NAMALWA (cell line): ENCODE measurements at places on chromosomes 11 and 22.

DNA sequence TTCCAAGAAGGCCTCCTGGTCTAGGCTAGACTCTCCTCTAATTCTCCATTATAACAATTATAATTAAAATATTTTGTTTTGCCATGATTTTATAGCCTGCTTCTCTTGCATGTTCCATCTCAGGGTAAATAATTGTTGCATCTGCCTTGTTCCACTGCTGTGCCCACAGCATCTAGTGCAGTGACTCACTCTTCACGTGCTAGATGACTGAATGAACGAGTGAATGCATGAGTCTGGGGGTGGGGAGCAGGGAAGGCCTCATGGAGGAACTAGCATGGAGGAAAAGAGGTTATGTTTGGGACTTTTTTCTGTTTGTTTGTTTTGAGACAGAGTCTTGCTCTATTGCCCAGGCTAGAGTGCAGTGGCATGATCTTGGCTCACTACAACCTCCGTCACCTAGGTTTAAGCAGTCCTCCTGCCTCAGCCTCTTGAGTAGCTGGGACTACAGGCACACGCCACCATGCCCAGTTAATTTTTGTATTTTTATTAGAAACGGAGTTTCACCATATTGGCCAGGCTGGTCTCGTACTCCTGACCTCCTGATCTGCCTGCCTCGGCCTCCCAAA lies 5.2 kb upstream of the OAF start:
- DNase-seq, result no peak

- DNase-seq, result no peak
Measured at GRCh38 chr11:30545507-30545906, 40.6 kb downstream of the MPPED2 start.

DNA sequence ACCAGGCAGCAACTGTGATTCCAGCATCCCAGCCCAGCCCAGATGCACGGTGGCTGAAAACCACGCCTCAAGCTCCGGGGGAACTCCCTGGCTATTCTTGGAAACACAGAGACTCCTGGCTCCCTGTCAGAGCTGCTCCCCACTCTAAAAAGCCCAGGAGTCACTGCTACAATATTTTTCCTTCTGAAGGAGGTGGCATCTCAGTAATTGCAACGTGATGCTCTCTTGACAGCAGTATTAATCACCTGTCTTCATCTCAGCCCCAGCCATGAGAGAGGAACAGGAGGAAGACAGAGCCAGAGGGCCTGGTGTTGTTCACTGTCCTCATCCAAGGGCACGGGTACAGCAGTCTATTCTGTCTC lies 26.9 kb downstream of the DRD2 start:
- DNase-seq, result no peak

GRCh38 chr11:93796441-93797231 lies 12.6 kb downstream of the MED17 start:
- DNase-seq, result no peak

GRCh38 chr11:65452806-65453490 lies 30.4 kb downstream of the NEAT1 start:
- DNase-seq, result no peak

- no peak for DNase-seq
Measured at GRCh38 chr22:45472426-45472825, 30.3 kb upstream of the FBLN1 start.
